ENCODE measurements at places on chromosomes 6 and 20.

DNA sequence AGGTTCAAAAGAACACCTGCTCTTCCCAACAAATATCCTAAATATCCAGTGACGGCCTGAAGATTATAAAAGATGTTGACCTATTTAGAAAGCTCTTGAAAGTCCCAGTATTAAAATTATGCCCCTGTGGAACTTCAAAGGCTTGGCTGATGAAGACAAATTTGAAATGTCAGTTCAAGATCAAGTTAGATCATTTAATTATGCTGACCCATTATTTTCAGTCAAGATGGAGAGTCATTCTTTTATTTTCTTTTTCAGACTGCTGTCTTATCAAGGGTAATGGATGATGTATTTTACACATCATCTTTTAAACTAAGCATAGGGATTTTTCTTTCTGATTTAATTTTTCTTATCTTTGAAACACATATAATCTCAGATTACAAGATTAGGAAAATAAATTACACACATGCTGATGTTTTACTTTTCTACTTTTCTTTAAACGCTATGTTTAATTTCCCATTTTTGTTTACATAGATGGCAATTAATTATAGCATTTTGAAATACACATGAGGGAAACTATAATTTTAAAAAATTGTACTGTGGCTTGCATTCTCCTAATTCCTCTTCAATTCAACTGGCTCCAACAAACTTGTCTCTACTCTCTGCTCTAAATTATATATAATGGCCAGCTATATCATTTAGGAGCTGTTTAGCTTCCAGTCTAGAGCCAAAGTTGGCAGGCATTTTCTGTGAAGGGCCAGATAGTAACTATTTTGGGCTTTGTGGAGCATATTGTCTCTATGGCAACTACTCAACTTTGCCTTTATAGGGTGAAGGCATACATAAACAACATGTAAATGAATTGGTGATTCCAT is 123.7 kb downstream of the RCAN2 start:
- H3K4me3 ChIP-seq: no peak overlapping the region
- H3K27me3 ChIP-seq: no peaks in the 10 kb centered on the region
- peaks cover 8% of the 10 kb centered on the region for H3K36me3 ChIP-seq
- peaks cover 27% of the 10 kb centered on the region for H3K4me1 ChIP-seq
- H3K27ac ChIP-seq: no peak overlapping the region

DNA sequence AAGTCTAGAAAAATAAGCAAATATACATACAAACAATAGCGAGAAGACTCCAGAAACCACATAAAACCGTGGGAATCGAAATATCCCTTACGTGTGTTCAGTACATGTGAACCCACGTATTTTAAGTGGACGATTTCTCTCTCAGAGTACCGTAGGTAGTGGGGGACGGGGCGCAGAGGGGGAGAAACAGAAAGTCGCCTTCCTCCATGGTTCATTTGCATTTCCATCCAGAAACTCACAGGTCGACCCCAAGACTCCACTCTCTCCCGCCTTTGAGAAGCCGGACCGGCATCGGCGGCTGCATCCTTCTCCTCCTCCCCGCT is 538 bp upstream of the ENPP1 start:
- peak overlapping the region; percentile 46 for H3K27ac ChIP-seq
- DNase-seq: no peak
- H3K36me3 ChIP-seq: no peaks in the 10 kb centered on the region
- H3K4me3 ChIP-seq: peak overlapping the region; percentile 92
- peaks cover 12% of the 10 kb centered on the region for H3K27me3 ChIP-seq

- H3K27me3 ChIP-seq: no peaks in the 10 kb centered on the region
- H3K4me3 ChIP-seq: no peak overlapping the region
- no peak overlapping the region for H3K27ac ChIP-seq
- no peaks in the 10 kb centered on the region for H3K36me3 ChIP-seq
These were observed 661.4 kb upstream of the HS3ST5 start for GRCh38 chr6:115004204-115004603.

GRCh38 chr6:15751721-15752350 is 89.0 kb upstream of the DTNBP1 start:
- H3K27ac ChIP-seq: no peak overlapping the region
- no peaks in the 10 kb centered on the region for H3K4me1 ChIP-seq
- H3K4me3 ChIP-seq: no peak overlapping the region
- H3K36me3 ChIP-seq: no peaks in the 10 kb centered on the region
- DNase-seq: no peak
- no peaks in the 10 kb centered on the region for H3K27me3 ChIP-seq

- H3K27me3 ChIP-seq: peaks cover 12% of the 10 kb centered on the region
- H3K4me3 ChIP-seq: no peak overlapping the region
- peak overlapping the region; percentile 57 for H3K27ac ChIP-seq
- DNase-seq: no peak
These were observed 251.1 kb upstream of the SOX4 start for GRCh38 chr6:21342501-21342900.

DNA sequence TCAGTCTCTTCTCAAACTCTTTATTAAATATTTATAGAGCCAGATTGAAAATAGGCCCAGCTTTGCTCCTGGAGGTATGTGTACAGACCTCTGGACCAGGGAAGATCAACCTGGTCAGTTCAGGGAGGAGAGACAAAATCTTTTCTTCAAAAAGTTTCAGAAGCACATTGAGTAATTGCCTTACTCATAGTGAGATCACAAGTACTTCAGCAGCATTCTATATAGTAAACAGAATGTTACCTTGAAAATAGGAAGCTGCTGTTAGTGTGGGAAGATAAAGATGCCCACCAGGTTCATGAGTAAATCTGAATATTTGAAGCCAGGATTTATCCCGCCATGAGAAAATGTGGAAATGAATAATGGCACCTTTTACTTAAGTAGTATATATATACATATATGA is 665.9 kb upstream of the CITED2 start:
- peak overlapping the region; percentile 62 for H3K27ac ChIP-seq
- no peaks in the 10 kb centered on the region for H3K36me3 ChIP-seq
- no peak for DNase-seq
- H3K4me1 ChIP-seq: peaks cover 6% of the 10 kb centered on the region
- no peaks in the 10 kb centered on the region for H3K27me3 ChIP-seq

GRCh38 chr6:8939615-8940014 is 504.3 kb upstream of the SLC35B3 start:
- DNase-seq: no peak
- no peak overlapping the region for H3K27ac ChIP-seq
- H3K27me3 ChIP-seq: no peaks in the 10 kb centered on the region

DNA sequence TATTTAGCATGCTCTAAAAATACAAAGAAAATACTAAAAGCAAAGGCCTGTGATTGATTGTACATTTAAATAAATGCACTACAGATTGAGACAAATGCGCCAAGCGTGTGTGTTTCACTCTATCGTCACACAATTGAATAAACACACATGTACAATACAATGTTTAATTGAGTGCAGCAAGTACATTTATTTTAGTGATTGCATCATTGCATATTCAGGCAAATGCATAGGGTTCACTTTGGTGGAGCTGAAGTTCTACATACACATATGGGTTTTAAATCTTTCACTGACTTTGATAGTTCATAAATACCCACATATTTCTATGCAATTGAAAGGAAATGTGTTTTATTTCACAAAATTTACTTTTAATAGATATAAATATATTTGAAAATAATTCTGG is 750.6 kb upstream of the MMS22L start:
- H3K4me3 ChIP-seq: no peak overlapping the region
- H3K4me1 ChIP-seq: no peaks in the 10 kb centered on the region
- H3K36me3 ChIP-seq: no peaks in the 10 kb centered on the region
- DNase-seq: no peak
- no peaks in the 10 kb centered on the region for H3K27me3 ChIP-seq

GRCh38 chr6:100881707-100882040 is 545 bp upstream of the ASCC3 start:
- no peak for DNase-seq
- peaks cover 21% of the 10 kb centered on the region for H3K4me1 ChIP-seq
- H3K4me3 ChIP-seq: peak overlapping the region; percentile 100

DNA sequence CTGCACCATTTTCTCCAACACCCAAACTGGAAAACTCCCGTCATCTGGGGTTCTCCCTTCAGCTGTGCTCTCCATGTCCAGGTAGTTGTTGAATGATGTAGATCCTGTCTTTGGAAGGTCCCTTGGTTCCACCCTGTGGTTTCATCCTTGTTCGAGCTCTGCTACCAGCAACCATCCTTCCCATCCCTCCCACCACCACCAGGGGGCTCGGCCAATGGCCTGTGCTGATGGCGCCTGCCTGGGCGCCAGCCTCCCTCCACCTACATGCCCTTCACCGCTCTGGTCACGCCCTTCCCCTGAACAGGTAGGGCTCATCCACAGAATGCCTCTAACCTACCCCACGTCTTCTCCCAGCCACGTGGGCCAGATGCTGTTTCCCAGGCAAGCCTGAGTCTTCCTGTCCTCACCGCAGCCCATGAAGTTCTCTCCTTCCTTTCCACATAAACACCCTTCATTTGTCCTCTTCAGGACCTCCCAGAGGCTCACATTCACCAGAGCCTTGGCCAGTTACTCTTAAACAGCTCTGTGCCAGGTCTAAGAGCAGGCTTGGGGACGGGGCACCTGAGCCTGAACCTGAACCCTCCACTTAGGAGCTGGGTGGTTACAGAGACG is 75.1 kb upstream of the DUSP22 start:
- H3K36me3 ChIP-seq: no peaks in the 10 kb centered on the region
- H3K4me3 ChIP-seq: peak overlapping the region; percentile 72
- H3K27ac ChIP-seq: no peak overlapping the region
- no peaks in the 10 kb centered on the region for H3K27me3 ChIP-seq
- H3K4me1 ChIP-seq: peaks cover 49% of the 10 kb centered on the region
- DNase-seq: no peak

GRCh38 chr6:27138837-27139755 is 108.4 kb upstream of the PRSS16 start:
- no peaks in the 10 kb centered on the region for H3K27me3 ChIP-seq
- no peaks in the 10 kb centered on the region for H3K36me3 ChIP-seq
- peak; percentile 77 for DNase-seq
- H3K27ac ChIP-seq: peak overlapping the region; percentile 98
- H3K4me1 ChIP-seq: peaks cover 26% of the 10 kb centered on the region

- no peaks in the 10 kb centered on the region for H3K36me3 ChIP-seq
- peak overlapping the region; percentile 42 for H3K4me3 ChIP-seq
- H3K4me1 ChIP-seq: peaks cover 34% of the 10 kb centered on the region
- no peaks in the 10 kb centered on the region for H3K27me3 ChIP-seq
- peak; percentile 64 for DNase-seq
- H3K27ac ChIP-seq: peak overlapping the region; percentile 92
These were observed 39.3 kb downstream of the PCNA start for GRCh38 chr20:5080384-5080877.

DNA sequence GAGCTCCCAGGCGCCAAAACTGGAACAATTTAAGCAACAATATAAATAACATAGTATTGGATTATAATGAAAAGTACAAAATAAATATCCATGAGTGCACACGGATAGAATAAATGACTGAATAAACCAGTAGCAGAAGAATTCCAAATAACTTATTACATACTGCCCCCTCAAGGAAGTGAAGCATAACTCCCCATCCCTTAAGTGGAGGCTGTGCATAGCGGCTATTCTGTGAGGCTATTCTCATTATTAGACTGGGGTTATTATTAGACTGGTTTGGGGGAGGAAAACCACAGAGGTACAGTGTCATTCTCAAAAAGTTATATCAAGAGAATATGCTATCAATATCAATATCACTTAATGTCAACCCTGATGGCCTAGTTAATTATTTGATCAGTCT is 94.4 kb upstream of the SIRPA start:
- peaks cover 25% of the 10 kb centered on the region for H3K4me1 ChIP-seq
- H3K4me3 ChIP-seq: no peak overlapping the region
- H3K36me3 ChIP-seq: no peaks in the 10 kb centered on the region
- no peaks in the 10 kb centered on the region for H3K27me3 ChIP-seq
- H3K27ac ChIP-seq: no peak overlapping the region

- peaks cover under 1% of the 10 kb centered on the region for H3K36me3 ChIP-seq
- peaks cover 11% of the 10 kb centered on the region for H3K4me1 ChIP-seq
- DNase-seq: no peak
These were observed 181.6 kb downstream of the FARS2 start for GRCh38 chr6:5442916-5443315.

DNA sequence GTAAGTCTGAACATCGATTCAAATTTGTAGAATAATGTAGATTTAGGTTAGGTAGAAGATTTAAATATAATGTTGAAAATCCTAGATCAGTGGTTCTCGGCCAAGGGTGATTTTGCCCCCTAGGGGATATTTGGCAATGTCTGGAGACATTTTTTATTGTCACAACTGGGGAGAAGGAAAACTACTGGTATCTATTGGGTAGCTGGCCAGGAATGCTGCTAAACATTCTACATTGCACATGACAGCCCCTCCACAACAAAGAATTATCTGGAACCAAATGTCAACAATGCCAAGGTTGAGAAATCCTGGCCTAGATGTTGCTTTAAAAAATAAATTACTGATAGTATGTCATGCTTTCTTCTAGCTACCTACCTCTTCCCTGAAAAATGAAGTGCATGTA is 76.1 kb downstream of the HIVEP2 start:
- no peaks in the 10 kb centered on the region for H3K27me3 ChIP-seq
- peaks cover 54% of the 10 kb centered on the region for H3K4me1 ChIP-seq
- DNase-seq: no peak
- H3K36me3 ChIP-seq: no peaks in the 10 kb centered on the region
- peak overlapping the region; percentile 93 for H3K27ac ChIP-seq

- H3K4me1 ChIP-seq: peaks cover 5% of the 10 kb centered on the region
- no peak overlapping the region for H3K27ac ChIP-seq
- DNase-seq: no peak
- no peak overlapping the region for H3K4me3 ChIP-seq
- H3K27me3 ChIP-seq: no peaks in the 10 kb centered on the region
These were observed 204.7 kb upstream of the SHLD1 start for GRCh38 chr20:5545455-5545854.

GRCh38 chr6:131015630-131016263 is 47.3 kb downstream of the EPB41L2 start:
- peaks cover 24% of the 10 kb centered on the region for H3K4me1 ChIP-seq
- DNase-seq: no peak
- H3K27ac ChIP-seq: peak overlapping the region; percentile 23
- H3K4me3 ChIP-seq: no peak overlapping the region
- H3K36me3 ChIP-seq: no peaks in the 10 kb centered on the region
- H3K27me3 ChIP-seq: no peaks in the 10 kb centered on the region

- no peak overlapping the region for H3K27ac ChIP-seq
- no peaks in the 10 kb centered on the region for H3K27me3 ChIP-seq
- no peak overlapping the region for H3K4me3 ChIP-seq
- no peaks in the 10 kb centered on the region for H3K4me1 ChIP-seq
These were observed 67.4 kb downstream of the ECT2L start for GRCh38 chr6:138863321-138863720.

DNA sequence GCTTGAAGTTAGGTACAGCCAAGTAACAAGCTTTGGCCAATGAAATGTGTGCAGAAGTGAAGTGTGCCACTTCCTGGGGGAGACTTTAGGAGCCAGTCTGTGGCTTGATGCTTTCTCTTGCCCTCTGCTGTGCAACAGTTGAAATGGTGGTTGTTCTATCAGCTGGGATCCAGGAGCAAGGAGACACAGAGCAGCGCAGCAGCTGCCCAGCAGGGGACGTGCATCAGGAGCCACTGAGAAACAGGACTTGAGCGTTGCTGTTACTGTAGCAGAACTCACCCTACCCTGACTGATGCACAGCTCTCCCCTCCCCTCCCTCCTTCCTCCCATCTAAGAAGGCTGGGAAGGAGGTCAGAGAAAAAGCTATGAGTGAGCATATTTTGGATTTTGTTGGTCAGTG is 18.9 kb upstream of the CCN5 start:
- H3K4me3 ChIP-seq: no peak overlapping the region
- no peaks in the 10 kb centered on the region for H3K4me1 ChIP-seq
- no peak for DNase-seq
- H3K27ac ChIP-seq: no peak overlapping the region
